ENCODE measurements at places on chromosomes 1 and 21.

DNA sequence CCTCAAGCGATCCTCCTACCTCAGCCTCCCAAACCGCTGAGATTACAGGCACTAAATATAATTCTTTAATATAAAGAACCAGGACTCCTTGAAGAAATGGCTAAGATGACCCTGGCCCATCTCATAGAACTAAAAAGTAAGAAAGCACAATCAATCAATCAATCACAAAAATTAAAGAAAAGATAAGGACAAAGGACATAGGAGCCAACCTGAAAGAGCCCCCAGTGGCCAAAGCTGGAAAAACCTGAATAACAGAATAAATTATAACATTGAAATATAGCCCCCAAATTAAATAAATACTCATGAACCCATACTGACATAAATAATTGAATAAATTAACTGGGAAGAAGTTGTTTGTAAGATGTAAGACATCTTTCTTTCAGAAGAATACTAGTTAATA is 8.9 kb downstream of the NUP210L start:
- DNase-seq, result no peak

GRCh38 chr1:75765697-75766355 is 20.2 kb upstream of the RABGGTB start:
- DNase-seq, result no peak

DNA sequence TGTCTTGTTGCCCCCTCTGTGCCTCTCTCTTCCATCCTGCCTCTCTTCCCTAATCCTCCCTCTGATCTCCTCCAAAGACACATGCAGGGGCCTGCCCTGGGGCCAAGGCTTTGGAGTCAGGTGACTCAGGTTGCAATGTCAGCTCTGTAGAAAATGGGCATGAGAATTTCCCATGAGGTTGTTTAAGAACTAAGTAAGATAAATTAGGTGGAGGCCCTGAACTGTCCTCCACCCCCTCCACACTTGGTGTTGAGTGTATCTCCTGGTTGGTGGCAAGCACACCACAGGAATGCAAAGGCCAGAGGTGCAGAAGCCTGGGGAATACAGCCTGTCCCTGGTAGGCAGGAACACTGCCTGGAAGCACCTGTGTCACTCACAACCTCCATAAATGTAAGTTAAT is 63.9 kb upstream of the GRIK3 start:
- DNase-seq, result no peak

GRCh38 chr1:184933944-184934343 is 40.4 kb downstream of the NIBAN1 start:
- no peak for DNase-seq

- no peak for DNase-seq
These were observed 3.5 kb downstream of the FMO2 start for GRCh38 chr1:171188388-171189266.

GRCh38 chr1:221573756-221574155 is 168.1 kb downstream of the DUSP10 start:
- DNase-seq, result no peak

DNA sequence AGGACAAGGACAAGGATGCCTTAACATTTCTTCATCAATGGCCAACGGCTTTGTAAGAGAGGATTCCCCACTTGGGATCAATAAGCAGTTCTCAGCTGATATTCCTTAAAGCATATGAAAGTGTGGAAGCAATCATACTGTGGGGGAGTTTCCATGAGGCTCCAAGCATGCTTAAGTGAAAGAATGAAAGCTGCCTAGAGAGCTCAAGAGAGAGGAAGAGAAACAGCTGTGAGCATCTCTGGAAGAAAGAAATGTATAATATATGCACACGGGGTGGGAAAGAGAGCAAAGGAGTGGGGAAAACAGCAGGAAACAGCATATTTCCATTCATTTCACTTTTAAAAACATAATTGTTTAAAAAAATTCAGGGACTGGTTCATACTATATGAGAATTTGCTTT is 94.7 kb upstream of the WARS2 start:
- DNase-seq, result no peak

DNA sequence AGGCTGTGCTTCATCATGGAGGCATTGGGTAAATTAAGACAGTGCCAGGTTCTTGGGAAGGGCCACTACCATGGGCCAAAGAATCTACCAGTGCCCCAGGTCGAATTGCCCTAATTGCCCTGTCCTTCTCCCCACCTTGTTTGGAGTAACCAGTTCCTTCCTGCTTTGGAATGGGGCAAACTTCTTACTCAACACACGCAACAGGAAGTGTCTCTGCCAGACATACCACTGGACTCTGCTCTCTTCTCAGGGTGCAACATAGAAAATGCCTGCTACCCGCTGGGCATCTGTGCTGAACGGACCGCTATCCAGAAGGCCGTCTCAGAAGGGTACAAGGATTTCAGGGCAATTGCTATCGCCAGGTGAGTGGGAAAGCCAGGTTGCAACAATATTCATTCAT is 15.8 kb downstream of the CDA start:
- no peak for DNase-seq

DNA sequence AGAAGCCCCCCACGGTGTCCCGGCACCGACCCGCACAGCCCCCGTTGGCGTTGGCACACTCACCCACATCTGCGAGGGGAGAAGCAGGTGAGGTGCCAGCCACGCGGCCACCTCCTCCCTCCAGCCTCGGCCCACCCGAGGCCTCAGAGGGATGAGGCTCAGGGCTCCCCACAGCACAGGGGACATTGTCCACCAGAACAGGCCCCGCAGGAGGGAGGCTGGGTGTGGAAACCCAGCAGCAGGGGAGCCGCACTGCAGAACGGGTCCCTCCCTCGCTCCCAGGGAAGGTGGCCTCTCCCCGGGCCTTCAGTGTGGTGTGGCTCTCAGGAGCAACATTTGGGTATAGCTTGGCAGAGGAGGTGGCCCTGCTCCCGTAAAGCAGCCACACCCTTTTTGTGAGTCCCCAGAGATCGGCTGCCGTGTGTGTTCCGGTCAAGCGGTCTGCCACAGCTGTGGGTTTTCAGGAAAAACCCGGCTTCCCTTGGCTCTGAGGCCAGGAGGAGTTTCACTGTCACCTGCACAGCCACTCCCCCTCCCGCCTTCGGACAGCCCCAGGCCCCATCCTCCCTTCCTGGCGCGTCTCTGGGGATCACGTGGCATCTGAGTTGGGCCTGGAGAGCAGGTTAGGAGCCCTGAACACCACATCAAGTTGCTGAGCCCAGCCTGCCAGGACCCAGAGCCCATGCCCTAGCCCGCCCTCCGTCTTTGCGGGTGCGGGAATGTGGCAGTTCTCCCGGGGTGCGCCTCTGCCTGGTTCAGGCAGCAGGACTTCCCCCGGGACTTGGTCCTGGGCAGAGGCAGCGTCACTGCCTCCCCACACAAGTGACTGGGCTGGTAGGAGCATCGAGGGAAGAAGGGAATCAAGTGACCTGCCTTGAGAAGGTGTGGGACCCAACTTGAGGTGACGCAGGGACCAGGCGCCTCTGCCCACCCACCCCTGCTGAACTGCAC is 64.0 kb downstream of the MEGF6 start:
- no peak for DNase-seq

DNA sequence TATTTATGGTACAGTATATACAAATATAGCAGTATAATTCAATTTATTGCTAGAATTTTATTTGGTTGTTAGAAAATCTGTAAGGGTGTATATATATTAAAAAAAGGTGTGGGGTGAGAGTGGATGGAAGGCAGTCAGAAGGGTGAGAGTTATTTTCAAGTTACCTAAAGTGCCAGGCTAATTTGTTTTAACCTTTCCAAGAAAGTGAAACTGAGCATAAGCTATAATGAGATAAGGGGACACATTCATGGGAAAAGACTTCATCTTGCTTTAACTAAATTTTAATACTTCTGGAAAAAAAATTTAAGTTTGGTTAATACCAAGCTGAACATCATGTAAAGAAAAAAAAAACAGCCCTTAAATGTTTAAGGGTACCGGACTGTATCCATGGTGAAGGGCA is 4.9 kb downstream of the TEX38 start:
- DNase-seq, result no peak

DNA sequence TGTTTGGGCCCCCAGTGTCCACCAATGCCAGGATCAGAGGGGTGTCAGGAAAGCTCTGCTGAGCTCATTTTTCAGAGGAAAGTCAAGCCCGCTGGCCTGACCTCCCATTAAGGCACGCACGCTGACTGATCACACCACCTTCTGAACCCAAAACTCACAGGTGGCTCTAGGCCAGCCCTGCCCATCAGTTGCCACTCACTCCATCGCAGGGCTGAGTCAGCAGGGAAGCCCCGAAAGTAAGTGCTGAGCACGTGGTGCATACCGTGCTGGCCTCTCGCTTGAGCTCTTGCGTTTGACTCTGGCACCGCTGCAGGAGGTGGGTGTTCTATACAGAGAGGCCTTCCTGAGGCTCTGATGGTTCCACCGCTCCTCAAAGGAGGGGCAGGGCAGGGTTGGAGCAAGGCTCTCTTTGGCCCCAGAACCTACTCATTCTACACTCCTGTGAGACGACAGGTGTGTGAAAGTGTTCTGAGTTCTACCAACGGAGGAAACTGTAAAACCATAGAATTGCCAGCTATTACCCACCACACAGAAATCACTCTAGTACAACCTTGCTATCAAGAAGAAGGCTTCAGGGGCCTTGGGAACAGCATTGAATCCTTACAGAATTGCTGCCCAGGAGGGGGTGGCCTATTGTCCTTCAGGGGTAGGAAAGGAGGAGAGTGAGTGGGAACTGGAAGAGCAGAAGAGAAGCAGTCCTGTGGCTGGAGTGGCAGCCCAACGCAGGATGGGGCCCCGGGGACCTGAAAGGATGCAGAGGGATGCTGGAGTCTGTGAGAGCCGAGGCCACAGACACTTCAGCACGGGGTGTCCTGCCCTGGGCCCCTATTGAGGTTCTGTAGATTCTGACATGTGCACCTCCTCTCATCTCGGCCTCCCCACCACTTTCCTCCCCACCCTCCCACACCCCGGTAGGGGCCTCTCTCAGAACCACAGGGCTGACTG is 214.7 kb upstream of the EDN2 start:
- DNase-seq, result no peak

DNA sequence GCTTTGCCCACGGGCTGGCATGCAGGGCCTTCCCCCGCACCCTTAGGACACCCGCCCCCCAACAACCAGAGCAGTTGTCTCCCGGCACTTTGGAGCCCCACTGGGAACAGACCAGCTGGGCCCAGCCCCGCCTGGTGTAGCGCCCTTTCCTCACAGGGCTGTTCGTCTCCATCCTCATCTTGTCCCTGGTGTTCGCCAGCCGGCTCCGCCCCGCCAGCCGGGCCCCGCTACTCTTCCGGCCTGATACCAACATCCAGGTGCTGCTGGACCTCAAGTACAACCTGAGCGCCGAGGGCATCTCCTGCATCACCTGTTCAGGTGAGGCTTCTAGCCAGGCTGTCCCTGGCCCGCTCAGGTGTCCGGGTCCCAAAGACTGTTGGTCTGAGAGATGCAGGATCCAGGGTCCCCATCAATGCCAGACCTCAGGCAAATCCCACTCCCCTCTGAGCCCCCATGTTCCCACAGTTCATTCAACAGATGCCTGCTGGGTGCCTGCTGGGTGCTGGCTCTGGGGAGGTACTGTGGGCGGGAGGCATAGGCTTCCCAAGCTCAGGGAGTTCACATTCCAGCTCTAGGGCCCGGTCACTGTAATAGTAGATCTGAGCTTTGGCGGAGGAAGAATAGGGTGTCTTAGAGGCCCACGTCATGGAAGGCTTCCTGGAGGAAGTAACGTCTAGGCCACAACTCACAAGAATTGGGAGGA is 41.7 kb downstream of the DISP3 start:
- DNase-seq, result no peak

- DNase-seq, result no peak
These were observed 2.0 kb downstream of the GPR88 start for GRCh38 chr1:100539836-100540536.

DNA sequence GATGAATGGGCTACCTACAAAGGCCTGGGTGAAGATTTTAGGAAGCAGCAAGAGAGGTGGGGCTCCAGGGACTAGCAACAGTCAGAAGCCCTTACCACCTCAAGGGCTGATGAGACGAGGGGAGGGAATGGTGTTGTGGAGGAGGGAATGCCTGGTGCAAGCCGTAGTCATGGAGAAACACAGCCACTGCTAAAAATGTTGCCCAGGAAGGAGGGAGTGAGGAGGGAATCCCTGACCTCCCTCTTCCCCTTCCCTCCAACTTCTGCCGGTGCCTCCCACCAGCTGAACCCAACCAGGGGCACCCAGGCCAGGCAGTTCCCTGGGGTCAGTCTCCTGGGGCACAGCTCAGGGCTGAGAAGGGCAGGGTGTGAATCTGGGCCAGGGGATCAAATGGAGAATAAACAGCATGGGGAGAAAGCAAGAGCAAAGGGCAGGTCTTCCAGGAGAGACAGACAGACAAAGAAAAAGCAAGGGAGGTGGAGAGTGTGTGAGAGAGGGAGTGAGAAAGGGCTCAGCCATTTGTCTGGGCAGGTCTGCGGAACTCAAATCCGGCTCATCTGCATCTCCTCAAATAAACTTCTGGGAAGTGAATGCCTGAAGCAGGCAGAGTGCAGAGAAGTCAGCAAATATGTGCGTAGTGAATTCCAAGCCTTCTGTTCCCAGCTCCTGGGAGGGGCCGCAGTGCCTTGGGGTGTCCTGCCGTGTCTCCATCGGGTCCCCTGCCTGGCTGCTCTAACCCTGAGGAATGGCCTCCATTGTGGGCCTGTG is 27.1 kb upstream of the POU3F1 start:
- DNase-seq, result no peak

GRCh38 chr1:211638689-211639101 is 36.7 kb downstream of the NEK2 start:
- no peak for DNase-seq

- DNase-seq, result no peak
These were observed 97.9 kb downstream of the CSMD2 start for GRCh38 chr1:34066981-34067603.

- DNase-seq, result peak; percentile 48
These were observed 8.0 kb upstream of the B4GALT3 start for GRCh38 chr1:161185282-161185682.

DNA sequence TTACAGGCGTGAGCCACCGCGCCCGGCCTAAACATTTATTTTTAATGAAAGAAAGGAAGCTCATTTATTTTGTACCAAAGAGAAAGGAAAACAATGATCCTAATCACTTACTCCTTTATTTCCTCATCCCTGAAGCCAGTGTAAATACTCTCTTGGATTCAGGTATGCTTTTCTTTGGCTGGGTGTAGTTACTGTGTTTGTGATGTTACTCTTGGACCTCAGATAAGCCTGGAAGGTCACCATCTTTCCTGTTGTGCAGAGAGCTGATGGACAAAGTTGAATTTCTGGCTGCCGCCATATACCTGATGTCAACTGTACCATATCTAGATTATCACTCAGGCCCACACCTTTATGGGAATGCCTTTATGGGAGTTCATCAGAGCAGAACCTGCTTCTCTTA is 35.4 kb upstream of the FOXE3 start:
- DNase-seq, result no peak

DNA sequence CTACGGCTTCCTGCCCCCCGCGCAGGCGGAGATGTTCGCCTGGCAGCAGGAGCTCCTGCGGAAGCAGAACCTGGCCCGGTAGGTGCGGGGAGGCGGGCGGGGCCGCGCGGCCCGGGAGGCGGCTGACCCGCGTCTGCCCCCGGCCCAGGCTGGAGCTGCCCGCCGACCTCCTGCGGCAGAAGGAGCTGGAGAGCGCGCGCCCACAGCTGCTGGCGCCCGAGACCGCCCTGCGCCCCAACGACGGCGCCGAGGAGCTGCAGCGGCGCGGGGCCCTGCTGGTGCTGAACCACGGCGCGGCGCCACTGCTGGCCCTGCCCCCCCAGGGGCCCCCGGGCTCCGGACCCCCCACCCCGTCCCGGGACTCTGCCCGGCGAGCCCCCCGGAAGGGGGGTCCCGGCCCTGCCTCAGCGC is 16.6 kb downstream of the NOC2L start:
- no peak for DNase-seq

Measured in activated T-helper 9 cell treated with anti-CD3 and anti-CD28 coated beads, Interleukin-2, amount 50 U/mL, for 16 hours (primary cell).